Pulmonary artery endothelial cell (primary cell): ENCODE measurements at places on chromosomes 13 and 19.

DNA sequence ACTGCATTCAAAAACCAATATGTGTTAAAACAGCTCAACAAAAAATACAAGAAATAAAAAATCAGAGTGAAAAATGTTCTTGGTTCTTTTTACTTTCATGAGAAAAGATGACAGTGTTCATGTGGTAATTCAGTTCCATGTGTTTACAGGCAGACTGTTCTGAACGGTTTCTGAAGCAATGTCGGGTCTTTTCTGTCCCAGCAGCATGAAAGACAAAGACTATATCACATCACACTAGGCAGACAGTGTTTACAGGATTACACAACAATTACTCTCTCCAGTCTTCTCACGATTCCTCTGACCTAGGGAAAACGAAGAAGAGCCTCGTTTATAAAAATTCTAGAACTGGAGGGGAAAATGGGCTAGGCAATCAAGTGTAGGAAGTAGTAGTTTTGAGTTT lies 83.4 kb downstream of the UBL3 start:
- DNase-seq, result no peak

DNA sequence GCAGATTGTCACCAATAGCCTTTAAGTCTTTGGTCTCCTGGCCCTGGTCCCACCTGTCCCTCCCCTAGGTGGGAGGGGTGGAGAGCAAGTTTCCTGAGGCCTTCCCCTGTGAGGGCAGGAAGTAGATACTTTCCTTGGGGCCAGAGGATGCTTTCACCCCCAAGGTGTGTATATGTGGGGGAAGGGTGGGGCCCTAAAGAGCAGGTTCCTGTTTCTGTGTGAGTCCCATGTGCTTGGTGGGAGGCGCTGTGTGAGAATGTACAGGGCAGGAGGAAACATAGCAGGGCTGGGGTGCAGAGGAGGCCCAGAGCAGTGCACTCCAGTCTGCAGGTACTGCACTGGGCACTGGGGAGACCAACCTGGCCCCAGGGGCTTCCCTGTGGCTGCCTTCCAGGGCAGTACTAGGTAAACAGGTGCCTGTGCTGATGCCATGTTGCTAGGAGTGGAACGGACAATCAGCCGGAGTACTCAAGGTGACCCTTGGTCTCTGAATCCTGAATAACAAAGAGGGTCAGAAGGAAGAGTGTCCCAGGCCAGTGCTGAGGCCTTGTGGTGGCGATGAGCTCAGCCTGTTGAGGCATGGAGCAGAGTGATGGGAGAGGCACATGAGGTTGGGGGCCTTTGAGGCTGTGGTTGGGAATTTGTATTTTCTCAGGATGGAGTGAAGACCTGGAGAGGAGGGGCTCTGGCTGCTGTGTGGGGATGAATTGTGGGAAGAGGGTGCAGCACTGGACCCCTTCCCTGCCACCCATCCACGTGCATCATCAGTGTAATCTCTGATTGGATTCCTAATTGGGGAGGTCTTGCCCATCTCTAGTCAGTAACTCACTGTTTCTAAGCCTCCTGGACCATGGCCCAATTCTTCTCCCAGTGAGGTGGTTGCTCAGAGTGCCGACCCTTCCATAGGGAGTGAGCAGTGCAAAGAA lies 5.1 kb downstream of the EGLN2 start:
- DNase-seq, result no peak

- no peak for DNase-seq
Measured at GRCh38 chr13:113657851-113658741, at the start of gene ATP4B. ATP4B (minus strand) TSS chr13:113658198; CDS start chr13:113658144, 54 bp downstream.

- no peak for DNase-seq
Measured at GRCh38 chr19:28549680-28550277, 663.2 kb downstream of the UQCRFS1 start.
